Psoas muscle (tissue), 8 donors: ENCODE measurements at places on chromosomes 11 and 22. TPM values are rescaled to one million over a fixed set of nuclear protein-coding genes. Genes with fewer than 3 reads are reported as not detected.

DNA sequence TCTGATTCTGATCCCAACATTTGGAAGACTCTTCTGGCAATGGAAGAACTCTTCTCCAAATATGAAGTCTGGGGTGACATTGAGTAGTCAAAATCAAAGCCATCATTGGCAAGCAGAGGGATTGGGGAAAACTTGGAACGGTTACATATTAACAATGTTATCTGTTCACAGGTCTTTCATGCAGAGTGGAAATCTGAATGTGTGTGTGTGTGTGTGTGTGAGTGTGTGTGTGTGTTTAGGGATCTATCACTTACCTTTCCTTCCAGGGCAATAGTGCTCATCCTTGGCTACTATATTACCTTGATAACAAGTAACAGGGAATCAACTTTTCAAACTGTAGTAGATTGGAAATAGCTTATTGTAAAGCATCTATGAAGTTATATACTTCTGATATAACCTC lies 55.3 kb downstream of the EHF start:
- no peak for DNase-seq

GRCh38 chr11:12754582-12755234 lies 80.5 kb downstream of the TEAD1 start:
- DNase-seq, result no peak

Gene OR5B3
- not detected for polyA plus RNA-seq

Gene SNX32
- polyA plus RNA-seq, result not detected

Gene LRRC32
- polyA plus RNA-seq, result 27.9 TPM

Gene TUT1
- 12.7 TPM for polyA plus RNA-seq

Gene ANO1
- 4.5 TPM for polyA plus RNA-seq
